ENCODE measurements at places on chromosomes 2 and 18.

GRCh38 chr2:238423561-238424312, 3.0 kb upstream of the ASB1 start:
- DNase-seq, result no peak

GRCh38 chr2:191696001-191696400, 18.1 kb downstream of the NABP1 start:
- no peak for DNase-seq

DNA sequence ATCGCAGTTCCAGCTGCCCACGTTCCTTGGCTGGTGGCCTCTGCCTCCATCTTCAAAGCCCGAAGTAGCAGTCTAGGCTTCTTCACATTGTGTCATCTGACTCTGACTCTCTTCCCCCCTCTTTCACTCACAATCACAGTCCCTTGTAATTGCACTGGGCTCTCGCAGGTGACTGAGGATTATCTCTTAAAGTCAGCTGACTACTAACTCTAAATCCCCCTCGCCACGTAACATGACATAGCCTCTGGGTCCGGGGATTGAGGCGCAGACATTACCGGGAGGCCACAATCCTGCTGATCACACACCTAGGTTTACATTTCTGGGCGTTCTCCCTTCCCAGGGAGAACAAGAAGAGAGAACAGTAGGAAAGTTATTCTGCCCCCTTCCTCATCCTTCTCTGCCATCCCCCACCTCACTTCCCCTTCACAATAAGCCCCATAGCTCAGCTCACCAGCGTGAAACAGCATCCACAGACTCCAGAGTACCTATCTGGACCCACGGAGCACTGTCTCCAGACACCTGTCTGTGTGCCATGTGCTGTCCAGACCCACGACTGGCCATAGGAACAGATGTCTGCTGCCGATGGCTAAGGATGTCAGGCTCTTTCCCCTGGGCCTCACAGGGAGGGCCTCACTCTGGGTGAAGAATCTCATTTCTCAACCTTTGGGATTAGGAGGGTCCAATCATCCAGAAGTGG, 64.3 kb upstream of the FZD7 start:
- DNase-seq, result no peak

GRCh38 chr2:17717666-17718065, 35.9 kb downstream of the SMC6 start:
- DNase-seq, result no peak

- DNase-seq, result no peak
Observed at GRCh38 chr2:199851883-199852282, 891 bp upstream of the FTCDNL1 start.

DNA sequence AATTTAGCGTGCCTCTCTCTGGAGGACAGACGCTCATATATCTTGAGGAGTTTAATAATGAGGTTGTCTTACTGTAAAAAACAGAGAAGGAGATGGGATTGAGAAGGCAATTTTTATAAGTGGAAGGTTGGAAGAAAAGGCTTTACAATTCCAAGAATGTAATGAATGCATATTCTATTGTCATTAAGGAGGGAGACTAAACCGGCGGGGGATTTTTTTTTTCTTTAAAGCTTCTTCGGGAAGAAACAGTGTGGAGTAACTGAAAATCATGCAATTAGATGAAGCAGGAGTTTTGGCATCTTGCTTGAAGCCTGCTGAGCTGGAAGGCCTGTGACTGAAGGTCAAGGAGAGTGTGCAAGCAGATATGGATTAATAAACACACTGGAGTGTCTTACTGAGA, 124.4 kb downstream of the HRH4 start:
- no peak for DNase-seq

- DNase-seq, result no peak
Observed at GRCh38 chr2:36245651-36246050, 109.9 kb upstream of the CRIM1 start.

- DNase-seq, result no peak
Observed at GRCh38 chr2:220445429-220446105, 818.1 kb downstream of the SLC4A3 start.

GRCh38 chr18:9323750-9324445, 10.7 kb upstream of the TWSG1 start:
- DNase-seq, result no peak

All from keratinocyte (primary cell).